IMR-90 (cell line): ENCODE measurements at places on chromosomes 1 and 21.

DNA sequence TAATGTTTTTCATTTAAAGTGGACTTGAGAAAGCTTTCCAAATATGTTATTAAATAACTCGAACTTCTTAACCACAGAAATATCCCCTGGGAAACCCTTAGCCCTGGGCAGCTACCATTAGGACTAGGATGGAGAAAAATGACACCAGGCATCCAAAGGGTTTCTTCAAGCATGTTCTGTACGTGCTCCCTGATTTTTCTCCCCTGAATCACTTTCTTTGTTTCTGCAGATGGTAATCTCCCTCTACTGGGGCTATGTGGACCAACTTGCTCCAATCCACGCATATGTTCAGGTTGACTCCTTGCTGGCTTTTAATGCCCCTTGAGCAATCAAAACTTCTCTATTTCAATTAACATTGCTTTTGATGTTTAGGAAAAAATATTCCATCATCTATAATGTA is 312.7 kb upstream of the C1orf87 start:
- no peak overlapping the region for H3K4me3 ChIP-seq
- no peaks in the 10 kb centered on the region for H3K27me3 ChIP-seq
- no peaks in the 10 kb centered on the region for H3K36me3 ChIP-seq
- H3K27ac ChIP-seq = no peak overlapping the region

GRCh38 chr1:9005395-9005708 is 20.9 kb downstream of the SLC2A7 start:
- H3K27ac ChIP-seq = no peak overlapping the region
- H3K27me3 ChIP-seq = peaks cover 12% of the 10 kb centered on the region; the same call in 1 of the 2 replicates
- DNase-seq = no peak
- no peaks in the 10 kb centered on the region for H3K36me3 ChIP-seq

DNA sequence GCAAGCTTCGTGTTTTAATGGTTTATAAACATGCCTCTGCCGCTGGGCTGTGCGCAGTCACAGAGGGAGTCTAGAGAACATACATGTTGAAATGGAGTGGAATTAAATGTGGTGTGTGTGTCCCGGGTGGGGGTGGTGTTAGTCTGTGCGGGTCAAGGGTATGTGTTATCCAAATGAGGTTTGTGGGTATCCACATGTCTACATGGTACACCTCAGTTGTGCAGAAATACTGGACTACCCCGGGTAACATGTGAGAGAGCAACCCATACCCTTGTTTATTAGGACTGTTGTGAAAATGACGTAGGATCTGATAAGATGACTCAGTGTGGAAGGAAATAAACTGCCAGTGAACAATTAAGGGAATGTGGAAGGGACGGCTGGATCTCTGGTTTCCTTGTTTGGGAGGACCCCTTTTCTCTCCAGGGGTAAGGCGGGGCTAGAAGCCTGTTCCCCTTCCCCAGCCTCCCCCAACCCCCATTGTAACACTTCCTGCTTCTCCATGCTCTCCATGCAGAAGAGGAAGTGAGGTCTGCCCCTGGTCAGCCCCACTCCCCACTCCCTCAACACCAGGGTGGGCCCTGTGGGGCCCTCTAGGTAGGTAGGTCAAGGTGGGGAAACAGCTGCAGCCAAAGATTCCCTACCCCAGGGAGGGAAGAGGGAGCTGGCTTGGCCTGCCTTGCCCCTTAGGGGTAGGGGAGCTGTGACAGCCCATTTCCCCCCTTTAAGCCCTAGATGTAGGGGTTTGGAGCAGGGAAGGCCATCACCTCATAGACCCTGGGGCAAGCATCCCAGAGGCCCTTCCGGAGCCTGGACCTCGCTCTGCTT is 690 bp downstream of the EPS8L3 start:
- no peaks in the 10 kb centered on the region for H3K36me3 ChIP-seq
- peak overlapping the region; percentile 90 for H3K27ac ChIP-seq
- H3K4me1 ChIP-seq = peaks cover 12% of the 10 kb centered on the region
- H3K4me3 ChIP-seq = no peak overlapping the region
- DNase-seq = peak; percentile 92
- no peaks in the 10 kb centered on the region for H3K27me3 ChIP-seq

DNA sequence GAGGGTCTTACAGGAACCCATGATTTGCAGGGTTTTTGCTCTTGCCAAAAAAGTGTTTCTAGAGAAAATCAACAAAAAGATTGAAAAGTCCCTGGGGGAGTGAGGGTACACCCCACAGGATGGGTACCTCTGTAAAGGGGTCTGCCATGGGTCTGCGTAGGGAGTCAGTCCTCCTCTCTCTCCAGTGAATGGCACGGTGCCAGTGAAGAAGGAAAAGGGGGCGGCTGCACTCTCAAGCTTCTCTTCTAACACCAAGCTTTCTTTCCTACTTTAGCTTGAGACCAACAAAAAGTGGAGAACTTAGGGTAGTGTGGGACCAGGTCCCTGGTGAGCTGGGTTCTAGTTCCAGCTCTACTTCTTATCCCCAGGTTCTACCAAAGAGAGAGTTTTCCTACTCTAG is 87.4 kb downstream of the GLUL start:
- no peaks in the 10 kb centered on the region for H3K4me1 ChIP-seq
- DNase-seq = no peak
- no peak overlapping the region for H3K4me3 ChIP-seq
- H3K27ac ChIP-seq = no peak overlapping the region
- H3K36me3 ChIP-seq = no peaks in the 10 kb centered on the region
- no peaks in the 10 kb centered on the region; the same call in 1 of the 2 replicates for H3K27me3 ChIP-seq

DNA sequence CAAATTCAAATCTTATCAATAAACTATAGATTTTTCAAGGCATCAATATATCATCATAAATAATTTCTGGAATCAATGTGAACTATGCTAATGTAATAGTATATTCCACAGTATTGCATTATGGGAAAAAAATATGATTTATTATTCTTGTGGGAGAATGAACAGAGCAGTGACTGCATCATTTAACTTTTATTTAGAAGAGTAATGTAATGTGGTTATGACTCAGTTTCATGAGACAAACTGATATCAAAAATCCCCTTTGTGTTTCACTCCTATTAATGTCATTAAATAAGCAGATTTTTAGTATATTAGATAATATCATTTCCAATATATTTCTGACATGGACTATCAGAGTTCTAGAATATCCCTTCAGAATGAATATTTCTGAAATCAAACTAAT is 187.6 kb downstream of the LRRC40 start:
- no peak overlapping the region for H3K4me3 ChIP-seq
- no peak overlapping the region for H3K27ac ChIP-seq
- no peaks in the 10 kb centered on the region for H3K4me1 ChIP-seq

GRCh38 chr1:220225957-220226356 is 46.3 kb downstream of the RAB3GAP2 start:
- peaks cover 9% of the 10 kb centered on the region for H3K36me3 ChIP-seq
- no peaks in the 10 kb centered on the region; the same call in 1 of the 2 replicates for H3K4me1 ChIP-seq
- H3K27ac ChIP-seq = no peak overlapping the region
- H3K27me3 ChIP-seq = no peaks in the 10 kb centered on the region
- DNase-seq = no peak

- no peaks in the 10 kb centered on the region; the same call in 1 of the 2 replicates for H3K27me3 ChIP-seq
- peaks cover 4% of the 10 kb centered on the region; the same call in 1 of the 2 replicates for H3K4me1 ChIP-seq
- DNase-seq = no peak
- no peak overlapping the region for H3K4me3 ChIP-seq
- H3K36me3 ChIP-seq = no peaks in the 10 kb centered on the region
Measured at GRCh38 chr1:54110996-54111395, 41.8 kb downstream of the CDCP2 start.

GRCh38 chr21:39663066-39663465 is 50.3 kb downstream of the B3GALT5 start:
- no peaks in the 10 kb centered on the region; the same call in 1 of the 2 replicates for H3K4me1 ChIP-seq
- no peaks in the 10 kb centered on the region for H3K36me3 ChIP-seq
- no peak overlapping the region for H3K27ac ChIP-seq
- DNase-seq = no peak
- H3K27me3 ChIP-seq = no peaks in the 10 kb centered on the region

DNA sequence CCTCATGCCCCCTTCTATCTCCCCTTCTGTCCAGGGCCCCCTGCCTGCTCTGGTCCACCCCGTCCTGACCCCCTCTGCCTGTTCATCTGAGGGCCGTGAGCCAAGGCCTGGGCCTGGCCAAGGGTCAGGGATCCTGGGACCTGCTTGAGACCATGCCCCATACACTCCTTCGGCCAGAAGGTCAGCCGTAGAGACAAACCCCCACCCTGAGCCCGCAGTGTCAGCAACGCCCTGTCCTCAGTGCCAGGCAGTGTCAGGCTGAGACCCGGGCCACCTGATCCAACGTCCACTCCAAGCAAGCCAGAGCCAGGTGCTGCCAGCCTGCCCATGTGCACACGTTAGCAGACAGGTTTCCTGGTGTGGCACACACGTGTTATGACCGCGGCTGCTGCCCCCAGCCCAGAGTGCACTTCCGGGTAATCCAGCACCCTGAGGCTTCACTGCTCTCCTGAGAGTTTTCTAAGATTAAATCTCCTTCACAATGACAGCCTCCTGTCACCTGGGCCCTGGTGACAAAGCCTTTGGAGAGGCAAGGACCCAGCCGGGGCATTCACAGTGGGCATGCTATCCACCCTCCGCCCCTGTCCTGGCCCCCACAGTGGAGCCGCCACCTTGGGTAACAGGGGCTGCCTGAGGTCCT is 10.1 kb upstream of the SAMD11 start:
- H3K27me3 ChIP-seq = no peaks in the 10 kb centered on the region; the same call in 1 of the 2 replicates
- peaks cover 22% of the 10 kb centered on the region for H3K4me1 ChIP-seq
- no peak for DNase-seq
- H3K27ac ChIP-seq = no peak overlapping the region
- no peaks in the 10 kb centered on the region for H3K36me3 ChIP-seq

GRCh38 chr1:177174921-177175634 is 4.3 kb downstream of the BRINP2 start:
- peaks cover 46% of the 10 kb centered on the region for H3K27me3 ChIP-seq
- no peak for DNase-seq
- H3K27ac ChIP-seq = no peak overlapping the region
- H3K4me3 ChIP-seq = no peak overlapping the region
- H3K36me3 ChIP-seq = no peaks in the 10 kb centered on the region

GRCh38 chr1:246182149-246182851 is 324.8 kb downstream of the SMYD3 start:
- no peak overlapping the region for H3K27ac ChIP-seq
- no peak for DNase-seq
- no peaks in the 10 kb centered on the region for H3K27me3 ChIP-seq
- H3K4me3 ChIP-seq = no peak overlapping the region

- no peaks in the 10 kb centered on the region for H3K4me1 ChIP-seq
- DNase-seq = no peak
- H3K4me3 ChIP-seq = no peak overlapping the region
- no peaks in the 10 kb centered on the region for H3K36me3 ChIP-seq
- H3K27ac ChIP-seq = no peak overlapping the region
Measured at GRCh38 chr1:194420706-194421105, 1234.3 kb upstream of the B3GALT2 start.

GRCh38 chr1:91171898-91172297 is 150.1 kb upstream of the ZNF644 start:
- no peaks in the 10 kb centered on the region for H3K36me3 ChIP-seq
- no peaks in the 10 kb centered on the region for H3K4me1 ChIP-seq
- no peaks in the 10 kb centered on the region; the same call in 1 of the 2 replicates for H3K27me3 ChIP-seq
- H3K27ac ChIP-seq = no peak overlapping the region
- no peak overlapping the region for H3K4me3 ChIP-seq
- no peak for DNase-seq

GRCh38 chr1:152869808-152870419 is 8.2 kb upstream of the SMCP start:
- DNase-seq = peak; percentile 51
- H3K4me3 ChIP-seq = no peak overlapping the region
- H3K27ac ChIP-seq = no peak overlapping the region
- no peaks in the 10 kb centered on the region for H3K27me3 ChIP-seq
- H3K36me3 ChIP-seq = no peaks in the 10 kb centered on the region

GRCh38 chr1:17274186-17275170 is 25.6 kb downstream of the PADI3 start:
- DNase-seq = peak; percentile 29
- no peaks in the 10 kb centered on the region for H3K4me1 ChIP-seq
- H3K27ac ChIP-seq = no peak overlapping the region
- no peak overlapping the region for H3K4me3 ChIP-seq
- H3K36me3 ChIP-seq = no peaks in the 10 kb centered on the region
- peaks cover 21% of the 10 kb centered on the region for H3K27me3 ChIP-seq

- DNase-seq = no peak
- peaks cover 4% of the 10 kb centered on the region; the same call in 1 of the 2 replicates for H3K4me1 ChIP-seq
- no peaks in the 10 kb centered on the region for H3K27me3 ChIP-seq
- no peak overlapping the region for H3K27ac ChIP-seq
Measured at GRCh38 chr1:217088011-217088410, 364.8 kb upstream of the ESRRG start.

DNA sequence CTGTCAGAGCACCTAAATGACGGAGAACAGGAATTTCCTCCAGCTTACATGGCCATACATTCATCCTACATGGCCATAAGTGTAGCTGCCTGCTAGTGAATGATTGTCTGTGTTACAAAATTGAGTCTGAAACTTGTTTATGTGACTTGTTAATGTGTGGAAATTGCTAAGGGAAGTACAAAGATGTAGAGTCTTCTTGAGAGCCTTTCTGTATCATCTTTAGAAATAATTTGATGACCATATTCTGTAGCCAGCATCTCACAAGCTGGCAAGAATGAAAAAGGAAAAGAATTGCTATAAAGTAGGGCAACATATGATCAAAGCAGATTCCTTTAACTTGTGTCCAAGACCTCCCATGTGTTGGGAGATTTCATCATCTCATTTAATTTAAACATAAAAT is 339.2 kb upstream of the LRRC7 start:
- H3K4me3 ChIP-seq = no peak overlapping the region
- no peaks in the 10 kb centered on the region for H3K27me3 ChIP-seq
- no peaks in the 10 kb centered on the region for H3K4me1 ChIP-seq
